IPS DF 6.9 (cell line): ENCODE measurements at places on chromosomes 12 and 14.
A peak's percentile ranks its signal among the peaks of the same experiment; 100 is the strongest.

DNA sequence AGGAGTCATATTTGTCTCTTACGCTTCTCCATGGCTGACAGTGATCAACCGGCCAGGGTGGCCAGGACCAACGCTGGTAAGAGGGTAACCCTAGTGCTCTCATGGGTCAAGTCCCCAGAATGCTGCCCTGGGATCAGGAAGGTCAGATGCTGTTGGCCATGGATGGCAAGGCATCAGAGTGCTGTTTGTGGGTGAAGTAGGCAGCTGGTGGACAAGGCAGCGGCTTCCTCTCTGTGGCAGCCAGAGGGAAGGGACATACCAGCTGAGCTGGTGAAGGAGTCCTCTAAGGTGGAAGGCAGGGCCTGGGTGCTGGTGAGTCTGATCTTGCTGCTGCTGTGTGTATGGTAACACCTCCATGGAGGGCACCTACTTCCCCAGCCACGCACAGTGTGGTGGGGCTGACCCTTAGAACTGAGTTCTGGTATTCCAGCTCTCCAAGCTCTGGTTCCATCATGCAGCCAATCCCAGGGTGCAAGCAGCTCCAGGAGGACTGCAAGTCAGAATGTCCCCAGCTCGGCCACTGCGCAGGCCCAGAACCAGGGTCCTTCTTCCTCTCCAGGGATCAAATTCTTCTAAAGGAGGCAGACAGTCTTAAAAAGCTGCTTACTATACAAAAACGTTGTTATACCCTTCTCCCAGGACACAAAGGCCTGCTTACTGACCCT, 13.4 kb upstream of the SMOC1 start:
- no peak for DNase-seq

DNA sequence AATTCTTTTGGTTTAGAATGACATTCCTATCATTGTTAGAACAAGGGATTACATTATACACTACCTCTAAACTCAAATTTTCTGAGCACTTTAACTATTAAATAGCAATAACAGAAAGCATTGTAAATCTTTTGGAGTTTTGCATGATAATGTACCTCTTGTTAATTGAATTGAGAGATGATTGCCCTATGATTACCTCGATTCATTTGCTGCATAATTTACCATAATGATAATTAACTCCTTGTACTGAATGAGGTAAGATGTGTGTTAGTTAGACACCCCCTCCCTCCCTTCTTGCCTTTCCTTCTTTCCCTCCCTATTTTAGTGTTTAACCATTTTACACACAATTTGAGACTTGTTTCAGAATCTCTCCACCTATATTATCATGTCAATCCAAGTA, 469.2 kb downstream of the DIO2 start:
- DNase-seq, result no peak

GRCh38 chr14:57848353-57848752, 17.5 kb downstream of the SLC35F4 start:
- no peak for DNase-seq

DNA sequence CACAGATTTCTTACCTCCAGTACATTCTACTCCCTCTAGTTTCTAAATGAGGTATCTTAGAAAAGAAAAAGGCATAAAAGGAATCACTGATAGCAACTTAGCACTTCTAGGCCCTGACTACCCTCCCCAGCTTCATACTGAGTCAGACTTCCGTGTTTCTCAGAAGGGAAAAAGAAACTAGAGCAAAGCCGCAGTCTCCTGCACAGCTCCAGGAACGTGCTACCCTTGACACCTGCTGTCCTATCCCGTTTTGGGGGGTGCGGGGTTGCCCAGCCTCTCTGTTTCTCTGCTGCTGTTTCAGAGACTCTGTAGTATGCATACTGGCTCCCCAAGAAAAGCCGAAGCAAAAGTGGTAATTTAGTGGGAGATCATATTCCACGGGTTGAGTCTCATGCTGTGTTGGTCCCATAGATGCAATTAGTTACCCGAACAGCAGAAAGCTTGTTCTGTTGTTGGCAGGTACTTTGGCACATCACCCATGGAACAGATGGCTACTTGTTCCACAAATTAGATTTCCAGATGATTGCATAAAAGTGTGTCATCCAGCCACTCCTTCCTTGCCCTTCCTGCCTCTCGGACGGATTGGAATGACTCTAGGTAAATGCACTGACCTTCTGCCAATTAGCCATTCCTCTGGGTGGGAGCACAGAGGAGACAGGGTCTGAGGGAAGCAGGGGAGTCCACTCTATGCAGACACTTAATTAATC, 438.1 kb downstream of the FUT8 start:
- DNase-seq, result no peak

- DNase-seq, result no peak
Measured at GRCh38 chr14:71478542-71478941, 453.7 kb upstream of the RGS6 start.

GRCh38 chr14:105376521-105377440, 21.6 kb upstream of the TEX22 start:
- no peak for DNase-seq

GRCh38 chr14:28661171-28661772, 105.3 kb upstream of the FOXG1 start:
- DNase-seq, result peak; percentile 57

- DNase-seq, result peak; percentile 39
Measured at GRCh38 chr14:70317969-70318634, 41.4 kb downstream of the COX16 start.

GRCh38 chr12:25372969-25373817, 122.5 kb upstream of the KRAS start:
- no peak for DNase-seq

GRCh38 chr12:78269620-78270019, 438.9 kb downstream of the NAV3 start:
- DNase-seq, result no peak

- DNase-seq, result no peak
Measured at GRCh38 chr12:101858361-101858760, 19.0 kb upstream of the DRAM1 start.

DNA sequence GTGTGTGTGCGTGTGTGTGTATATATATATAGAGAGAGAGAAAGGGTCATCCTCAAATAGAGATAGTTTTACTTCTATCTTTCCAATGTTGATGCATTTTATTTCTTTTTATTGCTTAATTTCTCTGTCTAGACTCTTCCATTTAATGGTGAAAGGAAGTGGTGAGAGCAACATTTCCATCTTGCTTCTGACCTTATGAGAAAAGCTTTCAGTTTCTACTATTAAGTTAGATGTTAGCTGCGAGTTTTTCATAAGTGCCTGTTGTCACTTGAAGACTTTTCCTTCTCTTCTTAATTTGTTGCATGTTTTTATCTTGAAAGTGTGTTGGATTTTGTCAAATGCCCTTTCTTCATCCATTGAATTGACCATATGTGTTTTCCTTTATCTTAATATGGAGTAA, 304.4 kb upstream of the FAR2 start:
- DNase-seq, result no peak

DNA sequence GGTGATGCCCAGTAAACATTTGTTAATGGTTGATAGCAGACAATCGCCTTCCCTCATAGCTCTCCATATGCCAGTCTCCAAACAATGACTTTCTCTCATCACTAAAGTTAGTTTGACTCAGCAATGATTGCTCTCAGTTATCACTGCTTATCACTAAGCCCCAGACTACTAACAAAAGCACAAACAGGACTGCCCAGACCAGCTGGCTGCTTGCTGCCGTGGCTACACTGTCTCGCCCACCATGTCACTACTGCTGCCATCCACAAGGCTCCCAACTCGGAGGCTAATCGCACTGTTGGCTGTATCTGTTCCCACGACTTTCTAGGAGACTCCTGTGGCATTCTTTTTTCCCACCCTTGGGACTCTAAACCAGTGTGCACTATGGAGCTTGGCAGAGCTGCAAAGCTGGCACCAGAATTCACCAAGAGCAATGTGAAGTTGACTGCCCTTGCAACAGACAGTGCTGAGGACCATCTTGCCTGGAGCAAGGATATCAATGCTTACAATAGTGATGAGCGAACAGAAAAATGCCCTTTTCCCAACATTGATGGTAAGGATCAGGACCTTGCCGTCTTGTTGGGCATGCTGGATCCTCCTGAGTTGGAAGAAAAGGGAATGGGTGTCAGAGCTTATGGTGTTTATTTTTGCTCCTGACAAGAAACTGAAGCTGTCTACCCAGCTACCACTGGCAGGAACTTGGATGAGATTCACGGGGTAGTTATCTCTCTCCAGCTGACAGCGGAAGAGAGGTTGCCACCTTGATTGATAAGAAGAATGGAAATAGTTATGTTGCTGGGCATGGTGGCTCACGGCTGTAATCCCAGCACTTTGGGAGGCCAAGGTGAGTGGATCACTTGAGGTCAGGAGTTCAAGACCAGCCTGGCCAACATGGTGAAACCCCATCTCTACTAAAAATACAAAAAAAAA, 27.1 kb upstream of the NR2C1 start:
- no peak for DNase-seq

DNA sequence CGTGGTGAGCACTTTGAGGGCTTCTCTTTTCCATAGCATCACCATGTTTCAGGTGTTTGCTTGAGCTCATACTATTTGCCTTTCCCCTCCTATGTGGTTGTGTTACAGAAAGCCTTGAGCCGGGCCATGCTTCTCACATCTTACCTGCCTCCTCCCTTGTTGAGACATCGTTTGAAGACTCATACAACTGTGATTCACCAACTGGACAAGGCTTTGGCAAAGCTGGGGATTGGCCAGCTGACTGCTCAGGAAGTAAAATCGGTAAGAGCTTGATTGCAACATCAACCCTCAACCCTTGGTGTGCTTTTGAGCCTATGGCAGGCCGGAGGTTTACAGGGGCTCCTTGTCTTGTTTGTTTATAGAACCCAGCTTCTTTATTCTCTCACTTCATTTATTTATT, 8.1 kb downstream of the LETMD1 start:
- no peak for DNase-seq

- DNase-seq, result peak; percentile 43
Measured at GRCh38 chr12:7374423-7375144, 69.4 kb downstream of the CD163L1 start.

GRCh38 chr12:25970916-25971653, 12.6 kb downstream of the RASSF8 start:
- no peak for DNase-seq

DNA sequence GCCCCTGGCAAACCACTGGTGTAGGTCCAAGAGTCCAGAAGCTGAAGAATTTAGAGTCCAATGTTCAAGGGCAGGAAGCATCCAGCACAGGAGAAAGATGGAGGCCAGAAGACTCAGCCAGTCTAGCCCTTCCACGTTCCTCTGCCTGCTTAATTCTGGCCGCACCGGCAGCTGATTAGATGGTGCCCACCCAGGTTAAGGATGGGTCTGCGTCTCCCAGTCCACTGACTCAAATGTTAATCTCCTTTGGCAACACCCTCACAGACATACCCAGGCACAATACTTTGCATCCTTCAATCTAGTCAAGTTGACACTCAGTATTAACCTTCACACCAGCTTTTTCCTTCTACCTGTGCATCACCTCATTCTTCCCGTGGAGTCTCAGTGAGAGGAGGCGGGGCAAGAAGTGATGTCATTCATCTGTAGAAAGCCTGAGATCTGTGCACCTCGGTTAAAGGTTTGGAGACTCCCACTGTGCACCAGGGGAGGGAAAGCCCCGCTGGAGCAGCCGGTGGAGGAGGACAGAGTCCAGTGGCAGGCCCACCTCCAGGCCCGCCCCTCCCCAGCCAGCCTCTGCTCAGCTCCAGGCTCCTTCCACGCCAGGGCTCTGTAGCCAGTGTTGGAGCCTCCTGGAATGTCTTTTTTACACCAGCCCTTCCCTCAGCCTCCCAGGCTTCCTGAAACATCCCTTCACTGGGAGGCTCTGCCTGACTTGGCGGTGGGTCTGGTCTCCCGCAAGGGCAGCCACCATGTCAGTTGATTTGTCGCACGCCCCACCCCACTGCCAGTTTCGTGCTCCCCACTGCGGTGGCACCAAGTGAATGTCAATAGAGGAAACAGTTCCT, 80.1 kb upstream of the DYNC1H1 start:
- DNase-seq, result no peak

DNA sequence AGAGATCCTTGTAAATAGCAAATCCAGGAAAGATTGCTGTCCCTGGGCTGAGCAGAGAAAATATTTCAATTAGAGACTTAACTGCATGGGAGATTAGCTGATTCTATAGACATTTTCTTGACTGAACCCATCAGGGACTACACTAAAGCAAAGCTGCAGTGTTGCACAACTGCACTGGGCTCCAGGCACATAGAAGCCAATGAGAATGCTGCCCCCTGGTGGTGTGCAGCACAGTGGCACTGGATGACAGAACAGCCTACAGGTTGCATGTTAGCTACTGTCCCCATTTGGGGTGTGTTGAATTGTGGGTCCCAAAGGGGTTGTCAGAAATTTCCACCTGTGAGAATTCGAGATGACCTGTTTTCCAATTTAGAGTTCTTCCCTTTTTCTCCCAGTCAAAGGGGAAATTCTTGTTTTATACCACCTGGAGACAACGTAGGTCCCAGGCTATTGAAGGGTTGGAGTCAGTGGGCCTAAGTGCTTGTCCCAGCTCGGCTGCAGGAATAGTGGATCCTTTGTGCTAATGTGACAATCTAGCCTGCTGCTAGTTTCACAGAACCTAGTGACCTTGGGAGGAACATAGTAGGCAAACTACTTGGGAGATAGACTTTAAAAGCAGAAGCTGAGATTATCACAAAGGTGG, 114.7 kb downstream of the SLC8A3 start:
- peak; percentile 58 for DNase-seq

- no peak for DNase-seq
Measured at GRCh38 chr12:106766393-106766826, 8.1 kb upstream of the RIC8B start.

DNA sequence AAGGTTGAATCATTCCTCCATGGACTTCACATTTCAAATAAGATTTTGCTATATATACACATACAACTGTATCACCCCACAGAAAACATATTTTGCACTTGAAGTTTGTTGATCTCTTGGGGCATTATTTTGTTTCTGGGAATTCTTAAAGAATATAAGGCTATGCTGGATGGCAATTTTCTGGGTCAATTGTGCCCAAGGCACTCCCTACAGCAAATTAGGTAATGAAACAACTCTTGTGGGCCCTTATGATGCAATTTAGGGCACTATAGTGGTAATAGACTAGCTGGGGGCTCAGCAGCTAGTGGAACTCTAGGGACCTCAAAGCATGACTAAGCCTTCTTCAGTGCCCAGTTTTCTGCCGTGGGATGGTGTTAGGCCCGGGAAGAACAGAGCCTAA, 444.4 kb downstream of the NRXN3 start:
- DNase-seq, result no peak

GRCh38 chr12:9829483-9829882, 2.2 kb downstream of the KLRF1 start:
- no peak for DNase-seq

DNA sequence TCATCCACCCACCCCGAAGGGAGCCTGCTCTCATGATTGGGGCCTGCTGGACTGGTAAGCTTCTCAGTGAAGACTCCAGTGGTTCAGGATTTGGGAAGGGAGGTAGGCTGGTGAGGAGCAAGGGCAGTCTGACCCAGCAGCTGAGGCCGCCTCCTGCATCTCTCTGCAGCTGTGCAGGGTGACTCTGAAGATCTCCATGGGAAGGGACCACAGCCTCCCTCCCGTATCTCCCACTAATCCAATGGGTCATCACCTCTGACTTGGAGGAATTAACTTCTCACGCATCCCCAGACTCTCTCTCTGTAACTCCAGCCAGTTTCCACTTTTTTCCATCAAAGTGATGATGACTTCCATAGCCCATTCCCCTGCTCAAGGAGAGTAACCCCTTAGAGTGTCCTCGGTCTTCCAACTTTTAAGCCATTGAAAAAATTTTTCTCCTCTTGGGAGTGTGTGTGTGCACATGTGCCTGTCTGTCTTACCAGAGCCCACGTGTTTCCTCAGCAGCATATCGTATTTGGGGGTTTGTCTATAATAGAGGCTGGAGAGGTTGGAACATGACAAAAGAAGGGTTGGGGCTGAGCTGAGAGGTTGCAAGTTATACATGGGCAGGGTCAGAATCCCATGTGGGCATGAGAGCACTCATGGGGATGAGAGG, 11.3 kb downstream of the CLSTN3 start:
- no peak for DNase-seq
